ENCODE measurements at places on chromosomes 11 and 22.

GRCh38 chr22:20027966-20028854 lies 7.3 kb downstream of the TANGO2 start:
- no peak for DNase-seq

GRCh38 chr22:26302726-26303125 lies 126.3 kb upstream of the ASPHD2 start:
- no peak for DNase-seq

- DNase-seq = no peak
These were observed 53.3 kb downstream of the WNT11 start for GRCh38 chr11:76152741-76153570.

DNA sequence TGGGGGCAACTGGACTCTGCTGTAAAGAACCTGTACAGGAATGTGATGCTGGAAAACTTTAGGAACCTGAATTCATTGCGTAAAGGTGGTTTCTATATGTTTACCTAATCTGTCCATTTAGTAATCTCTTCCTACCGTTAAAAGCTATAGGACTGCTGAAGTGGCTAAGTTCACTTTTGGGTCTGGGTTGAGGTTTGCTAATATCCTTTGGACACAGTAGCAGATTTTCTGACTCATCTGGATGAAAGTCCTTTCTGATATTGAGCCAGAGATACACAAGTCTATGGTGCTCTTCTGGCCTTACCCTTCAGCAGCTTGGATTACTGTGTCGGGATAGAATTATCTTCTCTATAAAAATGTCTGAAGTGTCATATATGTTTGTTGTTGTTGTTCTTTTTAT lies 16.9 kb downstream of the ZNF215 start:
- DNase-seq = no peak

- DNase-seq = no peak
These were observed 5.7 kb downstream of the AP2A2 start for GRCh38 chr11:931385-931784.

DNA sequence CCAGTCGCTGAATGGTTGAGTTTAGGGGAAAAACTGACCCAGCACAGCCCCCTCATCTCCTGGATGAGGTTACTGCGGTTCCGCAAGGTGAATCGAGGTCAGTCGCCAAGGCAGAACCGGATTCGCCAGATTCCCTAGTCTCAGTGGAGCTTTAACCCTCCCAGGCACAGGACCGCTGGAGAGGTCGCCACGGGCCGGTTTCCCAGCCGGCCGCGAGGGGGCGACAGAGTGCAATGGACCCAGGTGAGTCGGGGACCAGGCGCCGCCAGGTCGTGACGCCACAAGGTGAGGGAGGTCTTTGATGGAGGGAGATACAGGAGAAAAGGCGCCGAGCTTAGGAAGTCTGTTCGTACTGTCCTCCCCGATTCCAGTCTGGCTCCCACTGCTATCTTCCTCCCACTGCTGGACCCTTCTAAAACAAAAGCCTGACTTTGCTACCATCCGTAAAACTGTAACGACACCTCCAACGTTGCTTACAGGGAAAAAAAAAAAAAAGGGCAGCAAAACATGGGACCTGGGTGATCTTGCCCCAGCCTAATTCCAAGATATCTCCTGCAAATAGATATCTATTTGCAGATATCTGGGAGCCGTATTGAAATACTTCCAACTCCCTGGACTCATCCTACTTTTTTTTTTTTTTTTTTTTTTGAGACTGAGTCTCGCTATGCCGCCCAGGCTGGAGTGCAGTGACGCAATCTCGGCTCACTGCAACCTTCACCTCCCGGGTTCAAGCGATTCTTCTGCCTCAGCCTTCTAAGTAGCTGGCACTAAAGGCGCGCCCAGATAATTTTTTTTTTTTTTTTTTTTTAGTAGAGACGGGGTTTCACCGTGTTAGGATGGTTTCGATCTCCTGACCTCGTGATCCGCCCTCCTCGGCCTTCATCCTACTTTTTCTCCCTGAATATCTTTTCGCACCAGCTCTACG lies 1.4 kb upstream of the GGA1 start:
- DNase-seq = peak; percentile 53

- no peak for DNase-seq
These were observed 84.0 kb downstream of the MYEOV start for GRCh38 chr11:69377953-69378302.

DNA sequence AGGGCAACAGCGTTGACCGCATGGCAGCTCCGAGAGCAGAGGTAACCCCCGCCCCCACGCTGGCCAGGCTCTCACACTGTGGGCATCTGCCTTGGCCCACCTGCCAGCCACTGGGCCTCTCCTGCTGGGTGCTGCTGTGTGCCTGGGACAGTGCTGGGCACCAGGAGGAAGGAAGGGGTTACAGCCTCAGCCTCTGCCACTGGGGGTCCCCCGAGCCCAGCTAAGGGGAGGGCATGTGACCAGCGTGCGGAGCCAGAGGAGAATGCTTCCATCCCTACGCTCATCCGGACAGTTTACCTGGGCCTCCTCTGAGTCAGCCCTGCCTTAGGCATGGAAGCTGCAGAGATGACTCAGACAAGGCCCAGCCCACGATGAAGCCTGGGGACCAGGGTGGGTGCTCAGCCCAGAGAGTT lies 10.9 kb downstream of the NCF4 start:
- DNase-seq = no peak

GRCh38 chr11:95134491-95134890 lies 44.8 kb downstream of the ENDOD1 start:
- no peak for DNase-seq

DNA sequence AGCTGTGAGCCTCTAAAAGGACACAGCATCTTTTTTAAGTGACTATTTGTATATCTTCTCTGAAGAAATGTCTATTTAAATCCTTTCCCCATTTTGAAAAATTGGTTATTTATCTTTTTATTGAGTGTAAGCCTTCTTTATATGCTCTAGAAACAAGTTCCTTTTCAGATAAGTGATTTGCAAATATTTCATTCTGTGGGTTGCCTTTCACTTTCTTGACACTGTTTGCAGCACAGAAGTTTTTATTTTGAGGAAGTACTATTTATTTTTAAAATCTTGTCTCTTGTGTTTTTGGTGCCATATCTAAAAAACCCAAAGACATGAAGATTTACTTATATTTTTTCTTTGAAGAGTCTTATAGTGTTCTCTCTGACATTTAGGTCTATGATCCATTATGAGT lies 40.1 kb upstream of the LYVE1 start:
- DNase-seq = no peak

DNA sequence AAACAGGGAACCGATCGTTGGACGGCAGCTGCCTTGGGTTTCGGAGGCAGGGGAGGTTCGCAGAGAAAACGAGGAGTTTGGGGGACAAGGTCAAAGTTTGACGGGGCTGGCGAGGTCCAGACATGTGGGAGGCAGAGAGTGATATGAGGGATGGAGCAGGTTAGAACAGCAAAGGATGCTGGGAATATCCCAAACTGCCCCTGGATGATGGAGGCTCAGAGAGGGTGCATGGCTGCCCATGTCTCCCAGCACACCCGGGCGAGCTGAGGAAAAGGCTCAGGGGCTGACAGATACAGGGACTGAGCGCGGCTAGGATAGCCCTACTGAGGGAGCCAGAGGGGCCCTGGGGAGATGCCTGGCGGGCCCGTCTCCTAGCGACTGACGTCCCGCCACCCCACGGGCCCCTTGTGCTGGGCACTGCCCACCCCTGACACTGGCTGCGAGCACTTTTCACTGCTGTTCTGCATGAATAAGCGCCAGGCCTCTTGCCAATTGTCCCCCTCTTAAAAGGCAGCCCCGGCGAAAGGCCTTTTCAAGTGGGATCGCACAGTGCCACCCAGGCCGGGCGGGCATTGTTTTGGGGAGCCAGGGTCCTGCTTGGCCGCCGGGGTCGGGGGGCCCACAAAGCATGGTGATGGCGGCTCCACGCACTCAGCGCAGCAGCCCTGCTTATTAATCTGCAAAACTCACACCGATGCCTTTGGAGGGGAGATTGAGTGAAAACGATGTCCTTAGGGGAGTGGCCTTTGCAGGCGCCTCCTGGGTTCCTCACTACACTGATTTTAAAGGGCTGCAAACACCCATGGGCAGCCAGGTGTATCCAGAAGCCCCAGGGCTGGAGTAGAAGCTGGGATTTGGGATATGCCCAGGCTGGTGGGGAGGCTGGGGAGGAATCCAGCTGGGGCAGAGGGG lies 90.0 kb upstream of the LINC01488 start:
- no peak for DNase-seq
